ENCODE measurements at places on chromosomes 5 and 9.

GRCh38 chr5:180330270-180330648 lies 22.9 kb downstream of the GFPT2 start:
- DNase-seq, result no peak

GRCh38 chr9:101586651-101587050 lies 8.1 kb downstream of the PPP3R2 start:
- no peak for DNase-seq

GRCh38 chr5:1735320-1735970 lies 64.2 kb downstream of the MRPL36 start:
- no peak for DNase-seq

GRCh38 chr9:93278144-93278543 lies 94.2 kb downstream of the WNK2 start:
- no peak for DNase-seq

DNA sequence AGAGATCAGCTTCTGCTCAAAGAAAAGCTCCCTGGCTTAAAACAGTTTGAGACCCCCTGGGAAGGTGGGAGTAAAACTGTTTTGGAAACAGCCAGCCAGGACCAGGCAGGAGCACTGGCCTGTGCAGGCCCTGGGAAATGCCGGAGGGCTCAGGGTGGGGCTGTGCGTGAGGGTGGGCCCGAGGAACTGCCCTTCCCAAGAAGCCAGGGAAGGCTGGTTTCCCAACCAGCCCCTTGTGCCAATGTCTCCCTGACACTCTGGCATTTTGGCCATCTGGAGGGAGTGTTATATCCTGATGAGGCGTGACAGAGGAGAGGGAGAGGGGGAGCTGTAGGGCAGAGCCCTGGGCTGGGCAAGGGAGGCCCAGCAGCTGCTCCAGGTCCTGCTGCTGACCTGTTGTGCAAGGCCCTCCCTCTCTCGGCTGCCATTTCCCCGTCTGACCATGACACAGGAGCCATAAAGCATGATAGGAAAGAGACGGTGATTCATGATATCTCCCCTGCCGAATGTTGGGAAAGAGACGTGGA lies 16.1 kb downstream of the OLFML2A start:
- no peak for DNase-seq

DNA sequence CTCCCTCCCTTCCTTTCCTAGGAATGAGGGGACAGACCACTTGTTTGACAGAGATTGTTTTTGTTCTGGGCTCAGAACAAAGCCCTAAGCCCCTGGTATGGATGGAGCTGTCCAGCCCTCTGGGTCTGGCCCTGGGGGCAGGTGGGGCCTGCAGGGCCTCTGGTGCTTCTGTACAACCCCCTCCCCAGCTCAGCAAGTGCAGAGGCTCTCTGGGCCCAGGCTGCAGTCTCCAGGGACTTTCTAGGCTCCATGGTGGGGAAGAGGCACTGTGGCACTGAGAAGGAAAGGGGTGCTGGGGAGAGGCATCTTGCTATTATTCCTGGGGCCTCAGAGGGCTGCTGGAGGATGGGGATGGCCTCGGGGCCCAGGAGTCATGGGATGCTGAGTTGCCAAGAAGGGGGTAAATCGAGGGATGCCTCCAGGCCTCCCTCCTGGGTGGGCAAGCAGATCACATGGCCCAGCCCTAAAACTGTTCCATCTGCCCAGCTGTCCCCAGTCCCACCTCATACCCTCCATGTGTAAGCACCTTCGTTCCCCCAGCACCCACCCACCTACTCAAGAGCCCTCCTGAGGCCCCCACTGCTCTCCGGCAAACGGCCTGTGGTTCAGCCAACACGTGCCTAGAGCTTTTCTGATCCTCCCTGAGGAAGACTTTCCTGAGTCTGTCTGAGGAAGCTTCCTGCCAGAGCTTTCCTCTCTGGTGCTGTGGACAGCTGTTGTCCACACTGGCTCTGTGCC lies 225.7 kb downstream of the CACNA1B start:
- no peak for DNase-seq

DNA sequence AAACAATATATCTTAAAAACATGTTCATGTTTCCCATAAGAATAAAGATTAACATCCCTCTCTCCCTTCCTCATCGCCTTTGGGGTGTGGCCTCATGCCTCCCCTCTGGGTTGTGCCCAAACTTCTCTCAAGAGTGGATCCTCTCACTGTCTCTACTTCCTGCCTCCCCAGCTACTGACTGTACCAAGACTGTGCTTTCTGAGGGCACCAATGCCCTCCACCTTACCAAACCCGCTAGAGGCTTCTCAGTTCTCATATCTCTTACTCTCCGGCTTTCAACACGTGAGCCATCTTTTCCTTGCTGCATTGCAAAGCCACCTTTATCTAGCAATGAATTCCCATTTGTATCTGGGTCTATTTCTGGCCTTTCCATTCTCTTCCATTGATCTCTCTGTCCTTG lies 34.4 kb upstream of the KCNIP1 start:
- DNase-seq, result no peak

- no peak for DNase-seq
Measured at GRCh38 chr9:124530246-124530645, 23.0 kb upstream of the NR5A1 start.

GRCh38 chr5:132785365-132785764 lies 8.3 kb upstream of the SEPTIN8 start:
- no peak for DNase-seq

GRCh38 chr9:109320331-109320741 lies 523 bp downstream of the EPB41L4B start:
- DNase-seq, result no peak

DNA sequence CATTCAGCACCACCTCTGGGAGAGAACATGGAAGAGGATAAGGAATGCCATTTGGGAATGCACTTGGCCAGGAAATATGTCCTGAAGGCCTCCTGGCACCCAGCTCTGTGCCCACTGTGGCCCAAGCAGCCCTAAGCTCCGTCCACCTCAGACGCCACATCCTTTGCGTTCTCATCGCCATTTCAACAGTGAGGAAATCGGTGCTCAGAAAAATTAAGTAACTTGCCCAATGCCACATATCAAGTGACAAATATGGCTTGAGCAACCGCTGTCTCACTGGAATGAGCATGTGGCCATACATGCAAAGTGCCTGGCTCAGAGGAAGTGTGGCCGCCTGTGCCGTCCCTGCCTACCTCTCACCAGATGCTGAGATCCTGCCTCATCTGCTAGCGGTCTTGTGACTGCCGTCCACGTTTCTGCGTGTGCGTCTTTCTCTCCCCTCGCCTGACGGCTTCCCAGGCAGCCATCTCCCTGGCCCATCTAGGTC lies 984 bp upstream of the DOK3 start:
- DNase-seq, result no peak

All from left ventricle myocardium inferior (tissue), 1 donor.